ENCODE measurements at places on chromosomes 12 and 14.

DNA sequence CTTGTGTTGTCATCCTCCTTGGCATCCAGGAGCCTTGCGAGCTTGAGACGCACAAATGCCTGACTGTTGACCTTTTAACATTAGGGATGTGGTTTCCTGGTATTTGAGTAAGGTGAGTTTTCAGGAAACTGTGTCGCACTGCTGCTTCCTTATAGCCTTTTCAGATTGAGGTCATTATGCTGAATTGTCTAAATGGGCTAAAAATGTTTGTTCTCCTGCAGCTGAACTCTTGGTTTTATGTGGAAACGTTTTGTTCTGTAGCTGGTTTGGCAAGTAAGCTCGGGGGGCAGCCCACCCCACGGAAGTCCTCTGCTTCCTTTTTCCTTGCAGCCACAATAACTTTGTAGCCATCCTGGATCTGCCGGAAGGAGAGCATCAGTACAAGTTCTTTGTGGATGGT, 5.7 kb downstream of the PRKAB1 start:
- no peak for DNase-seq

DNA sequence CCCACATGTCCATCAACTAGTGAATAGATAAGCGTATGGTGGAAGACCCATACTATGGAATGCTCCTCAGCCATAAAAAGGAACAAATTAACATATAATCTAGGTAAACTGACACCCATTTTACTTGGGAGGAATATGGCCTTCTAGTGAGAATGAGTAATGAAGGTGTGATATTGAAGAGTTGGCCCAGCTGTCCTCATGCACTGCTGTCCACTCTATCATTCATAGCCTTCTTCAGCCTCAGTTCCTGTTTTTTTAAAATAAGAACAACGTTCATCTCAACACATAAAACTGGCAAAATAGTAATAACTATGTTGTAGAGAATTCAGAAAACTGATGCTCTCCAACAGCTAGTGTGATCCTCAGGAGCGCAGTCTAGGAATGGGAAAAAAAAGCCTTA, 26.5 kb upstream of the OXA1L start:
- DNase-seq, result no peak

- DNase-seq, result no peak
These were observed 71.1 kb upstream of the MDM1 start for GRCh38 chr12:68403296-68403695.

DNA sequence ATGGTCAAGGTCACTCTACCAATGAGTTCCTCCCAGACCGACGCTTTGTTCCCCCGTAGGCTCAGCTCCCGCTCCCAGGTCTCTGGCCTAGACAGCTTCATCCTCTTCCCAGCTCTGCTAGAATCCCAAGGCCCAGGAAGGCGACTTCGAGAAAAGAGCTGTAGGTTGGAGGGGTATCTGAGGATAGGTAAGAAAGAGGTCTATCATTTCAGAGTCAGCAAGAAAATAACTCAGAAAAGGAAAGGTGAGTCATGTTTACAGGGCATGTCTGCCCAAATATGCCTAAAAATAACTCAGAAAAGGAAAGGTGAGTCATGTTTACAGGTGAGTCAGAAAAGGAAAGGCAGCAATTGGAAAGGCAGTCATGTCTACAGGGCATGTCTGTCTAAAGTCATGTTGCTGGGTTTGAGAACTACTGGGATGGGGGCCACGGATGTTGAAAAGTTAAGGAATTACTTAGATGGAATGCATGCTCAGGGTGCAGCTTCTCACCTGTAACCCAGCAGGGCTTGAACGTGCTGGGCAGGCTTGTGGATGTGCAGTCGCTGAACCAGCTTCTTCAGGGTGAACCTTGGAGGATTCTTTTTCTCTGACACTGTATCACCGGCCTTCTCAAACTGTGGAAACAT, 12.2 kb downstream of the TEP1 start:
- no peak for DNase-seq

DNA sequence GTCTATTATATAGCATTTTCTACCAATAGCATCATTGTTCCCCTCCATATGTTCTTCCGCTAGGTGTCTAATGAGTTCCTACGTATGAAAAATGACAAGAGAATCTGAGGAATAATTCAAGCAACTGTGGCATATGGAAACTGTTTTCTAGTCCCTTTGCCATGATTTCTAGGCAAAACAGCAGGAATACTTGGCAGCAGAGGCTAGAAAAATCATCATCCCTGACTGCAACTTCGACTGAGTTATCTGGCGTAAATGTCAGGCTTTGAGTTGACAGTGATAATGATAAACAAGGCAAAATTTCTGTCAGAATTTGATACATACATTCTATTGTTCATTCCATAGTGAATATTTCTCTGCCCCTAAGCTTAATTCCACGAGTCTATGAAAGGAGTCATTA, 572.8 kb upstream of the USP15 start:
- DNase-seq, result no peak

GRCh38 chr14:77989441-77989991, 180.7 kb upstream of the NRXN3 start:
- no peak for DNase-seq

- DNase-seq, result no peak
These were observed 458.3 kb downstream of the ETNK1 start for GRCh38 chr12:23083267-23083666.

DNA sequence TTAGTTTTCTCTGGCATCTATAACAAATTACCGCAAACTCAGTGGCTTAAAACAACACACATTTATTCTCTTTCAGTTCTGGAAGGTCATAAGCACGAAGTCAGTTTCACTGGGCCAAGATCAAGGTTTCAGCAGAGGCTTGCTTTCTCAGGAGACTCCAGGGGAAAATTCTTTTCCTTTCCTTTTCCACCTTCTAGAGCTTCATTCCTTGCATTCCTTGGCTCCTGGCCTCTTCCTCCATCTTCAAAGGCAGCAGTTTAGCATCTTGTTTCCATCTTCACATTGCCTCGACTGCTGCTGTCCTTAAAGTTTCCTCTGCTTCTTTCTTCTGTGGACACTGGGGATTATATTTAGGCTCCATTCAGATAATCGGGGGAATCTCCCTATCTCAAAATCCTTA, 106.1 kb downstream of the PDE3A start:
- no peak for DNase-seq

DNA sequence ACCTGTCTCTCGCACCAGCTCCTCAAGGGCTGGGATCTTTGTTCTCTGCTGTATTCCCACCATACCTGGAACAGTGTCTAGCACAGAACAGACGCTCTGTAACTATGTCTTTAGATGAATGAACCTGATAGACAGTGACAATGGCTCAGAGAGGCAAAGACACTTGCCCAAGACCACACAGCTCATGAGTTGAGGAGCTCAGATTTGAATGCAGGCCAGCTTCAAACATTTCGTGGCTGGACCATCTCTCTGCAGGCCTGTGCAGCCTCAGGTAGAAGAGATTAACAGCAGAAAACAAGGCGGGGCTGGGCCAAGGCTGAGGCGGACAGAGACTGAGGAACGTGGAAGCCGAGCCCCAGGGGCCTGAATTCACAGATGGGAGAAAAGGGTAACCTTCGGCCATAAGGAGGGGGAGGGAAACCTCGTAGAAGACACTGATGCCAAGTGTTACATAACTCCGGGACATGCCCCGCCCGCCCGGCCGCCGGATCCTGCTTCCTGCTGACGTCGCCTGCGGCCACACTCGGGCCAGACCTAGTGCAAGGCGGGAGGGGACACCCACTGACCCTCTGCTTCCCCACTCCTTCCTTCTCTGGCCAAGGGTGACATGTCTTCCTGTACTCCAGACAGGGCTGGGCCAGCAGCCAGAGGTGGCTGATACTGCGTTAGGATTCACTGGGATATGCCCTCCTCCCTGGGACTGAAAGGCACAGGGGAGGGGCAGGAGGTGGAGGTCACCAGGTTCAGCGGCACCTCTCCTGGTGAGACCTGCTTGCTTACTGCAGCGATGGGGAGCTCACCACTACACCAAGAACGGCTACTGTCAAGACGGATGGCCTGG, 86.8 kb downstream of the RFLNA start:
- no peak for DNase-seq

- no peak for DNase-seq
These were observed 37.2 kb upstream of the BDKRB2 start for GRCh38 chr14:96167224-96168148.

DNA sequence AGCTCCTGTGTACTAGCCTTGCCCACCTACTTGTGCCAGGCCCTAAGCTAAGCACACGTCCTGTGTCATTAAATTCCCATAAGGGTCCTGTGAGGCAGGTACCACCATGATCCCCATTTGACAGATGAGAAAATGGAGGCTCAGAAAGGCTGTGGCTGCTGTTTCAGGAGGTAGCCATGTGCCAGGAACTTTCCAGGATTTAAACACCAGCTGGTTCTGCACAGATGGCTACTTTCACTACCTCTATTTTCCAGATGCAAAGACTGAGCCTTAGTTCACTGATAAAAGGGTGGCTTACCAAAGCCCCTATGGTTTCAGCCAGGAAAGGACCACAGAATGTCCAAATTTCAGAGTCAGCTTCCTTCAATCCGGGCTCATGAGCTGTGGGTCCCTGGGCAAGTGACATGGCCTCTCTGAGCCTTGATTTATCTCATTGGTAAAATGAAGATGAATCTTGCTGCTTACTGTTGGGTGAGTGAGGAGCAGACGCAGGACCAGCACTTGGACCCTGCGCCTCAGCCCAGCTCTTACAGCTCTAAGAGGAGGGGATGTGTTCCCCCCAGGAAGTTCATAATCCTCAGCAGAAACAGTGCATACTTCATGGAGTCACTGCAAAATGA, 23.5 kb downstream of the CMKLR1 start:
- DNase-seq, result no peak

DNA sequence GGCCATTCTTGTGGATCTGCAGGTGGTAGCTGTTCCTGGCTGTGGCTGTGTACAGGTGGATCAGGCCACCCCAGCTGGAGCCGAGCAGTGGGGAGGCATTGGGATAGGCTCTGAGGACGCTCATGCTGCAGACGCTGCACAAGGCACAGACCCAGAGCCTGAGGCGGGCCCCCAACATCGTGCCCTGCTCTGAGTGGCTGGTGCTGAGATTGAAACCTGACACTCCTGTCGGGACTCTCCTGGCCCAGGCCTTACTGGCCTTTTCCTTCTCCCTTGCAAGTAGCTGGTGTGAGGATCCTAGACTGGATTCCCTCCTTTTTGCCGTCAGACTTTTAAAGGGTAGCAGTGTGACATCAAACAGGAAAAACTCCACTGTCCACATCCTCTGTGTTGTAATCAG, at the start of gene FGF23:
Gene FGF23 (minus strand): TSS at position 308 of the 400 bp plus-strand sequence. CDS start 130 bp downstream, at position 178.
- DNase-seq, result no peak

- DNase-seq, result no peak
These were observed 185.4 kb downstream of the TMTC2 start for GRCh38 chr12:82872088-82872487.

- no peak for DNase-seq
These were observed 30.7 kb downstream of the HVCN1 start for GRCh38 chr12:110658242-110658641.

DNA sequence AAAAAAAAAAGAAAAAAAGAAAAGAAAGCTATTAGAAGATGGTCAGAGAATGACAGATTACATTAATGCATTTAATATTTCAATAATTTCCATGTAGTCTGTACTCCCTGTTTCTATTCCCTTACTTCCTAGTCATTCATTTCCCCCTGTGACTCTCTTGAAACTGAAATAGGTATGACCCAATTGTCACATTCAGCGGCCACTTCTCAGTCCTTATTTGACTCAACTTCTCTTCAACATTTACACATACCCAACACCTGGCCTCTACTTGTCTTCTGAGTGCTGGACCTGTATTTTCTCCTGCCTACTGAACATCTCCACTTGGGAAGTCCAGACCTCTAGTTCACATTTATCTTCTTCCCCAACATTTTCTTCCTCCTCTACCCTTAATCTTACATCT, 7.2 kb downstream of the EEA1 start:
- no peak for DNase-seq

- DNase-seq, result no peak
These were observed 7.1 kb upstream of the BHLHE41 start for GRCh38 chr12:26131936-26132335.

DNA sequence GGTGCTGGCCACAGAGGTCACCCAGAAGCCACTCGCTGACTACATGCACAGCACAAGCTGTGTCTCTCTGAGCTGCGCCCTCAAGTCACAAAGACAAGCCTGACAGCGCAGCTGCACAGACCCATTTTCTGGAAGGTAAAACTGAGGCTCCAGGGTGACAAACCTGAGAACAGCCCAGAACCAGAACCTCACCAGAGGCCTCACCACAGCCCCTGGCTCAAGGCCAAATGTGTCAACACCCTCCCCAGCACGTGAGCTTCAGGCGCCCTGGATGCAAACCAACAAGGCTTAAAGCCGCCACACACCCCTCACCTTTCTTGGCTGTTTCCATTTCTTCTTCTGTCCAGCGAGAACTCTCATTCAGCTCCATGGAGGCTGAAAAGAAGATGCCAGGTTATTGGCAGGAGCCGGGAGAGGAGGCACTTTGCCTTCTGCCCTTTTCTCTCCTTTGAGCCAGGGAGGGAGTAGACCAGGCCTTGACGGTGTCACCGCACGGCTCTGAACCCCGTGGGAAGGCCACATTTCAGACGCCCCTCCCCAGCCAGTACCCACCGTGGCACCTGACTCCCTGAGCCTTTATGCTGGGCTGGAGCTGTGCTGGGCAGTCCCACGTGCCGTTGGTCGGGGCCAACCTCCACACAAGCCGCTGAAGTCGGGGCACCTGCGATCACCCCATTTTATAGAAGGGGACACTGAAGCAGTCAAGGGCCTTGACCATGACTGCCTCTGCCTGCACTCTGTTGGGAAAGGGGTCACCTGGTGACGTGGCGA, 103.1 kb downstream of the RFLNA start:
- DNase-seq, result no peak
